ENCODE measurements at places on chromosomes 7 and 10.

DNA sequence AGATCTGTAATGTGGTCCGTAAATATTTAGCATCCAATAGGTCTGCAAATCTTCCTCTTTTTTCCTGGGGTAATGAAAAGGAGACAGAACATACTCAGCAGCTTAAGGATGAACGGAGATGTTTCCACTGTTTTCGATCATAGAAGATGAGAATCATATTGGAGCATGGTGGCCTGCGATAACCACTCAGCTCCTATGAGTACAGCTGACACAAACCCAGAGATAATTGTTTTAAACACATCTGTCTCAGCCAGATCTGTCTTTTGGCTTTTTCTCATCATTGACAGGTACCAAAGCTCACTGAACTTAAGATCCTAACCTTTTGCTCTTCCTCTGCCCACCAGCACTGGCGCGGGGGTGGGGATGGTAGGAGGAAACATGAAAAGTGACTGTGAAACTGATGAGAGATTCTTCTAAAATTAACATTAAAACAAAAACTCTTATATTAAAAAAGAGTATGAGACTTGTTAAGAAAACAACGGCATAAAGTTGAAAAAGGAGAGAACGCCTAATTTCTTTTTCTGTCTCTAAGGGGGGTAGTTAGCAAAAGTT lies 71.0 kb downstream of the SVOPL start:
- no peak for DNase-seq

DNA sequence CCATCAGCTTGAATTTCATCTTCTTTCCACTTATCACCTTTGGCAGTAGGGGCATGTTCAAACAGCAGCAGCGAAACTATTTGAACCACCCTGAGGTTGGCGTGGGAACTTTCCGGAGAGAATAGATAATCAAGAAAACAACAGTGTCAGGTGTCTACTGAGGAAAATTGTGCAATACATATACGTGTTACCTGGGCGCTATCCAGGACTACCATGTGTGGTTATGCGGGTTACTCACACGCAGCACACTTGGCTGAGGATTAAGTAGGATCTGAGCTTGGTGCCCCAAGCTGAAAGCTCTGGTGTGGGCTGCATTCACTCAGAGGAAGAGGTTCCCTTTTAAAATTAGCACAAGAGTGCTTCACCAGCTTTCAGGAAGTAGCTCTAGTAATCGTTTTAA lies 8.8 kb upstream of the ABI1 start:
- no peak for DNase-seq

DNA sequence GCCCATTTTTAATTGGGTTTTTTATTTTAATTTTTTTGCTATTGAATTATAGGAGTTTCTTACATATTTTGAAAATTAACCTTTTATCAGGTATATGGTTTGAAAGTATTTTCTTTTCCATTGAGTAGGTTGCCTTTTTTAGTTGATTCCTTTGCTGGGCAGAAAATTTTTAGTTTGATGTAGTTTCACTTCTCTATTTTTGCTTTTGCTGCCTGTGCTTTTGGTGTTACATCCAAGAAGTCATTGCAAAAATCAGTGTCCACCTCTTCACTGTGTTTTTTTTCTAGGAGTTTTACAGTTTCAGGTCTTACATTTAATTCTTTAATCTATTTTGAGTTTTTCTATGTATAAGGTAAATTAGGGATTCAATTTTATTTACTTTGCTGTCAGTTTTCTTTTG lies 129.8 kb upstream of the FERD3L start:
- DNase-seq, result no peak

- DNase-seq, result no peak
Observed at GRCh38 chr10:45418417-45418848, 44.4 kb downstream of the ALOX5 start.

GRCh38 chr7:142420554-142421362 lies 162.9 kb upstream of the PRSS58 start:
- DNase-seq, result peak; percentile 74

DNA sequence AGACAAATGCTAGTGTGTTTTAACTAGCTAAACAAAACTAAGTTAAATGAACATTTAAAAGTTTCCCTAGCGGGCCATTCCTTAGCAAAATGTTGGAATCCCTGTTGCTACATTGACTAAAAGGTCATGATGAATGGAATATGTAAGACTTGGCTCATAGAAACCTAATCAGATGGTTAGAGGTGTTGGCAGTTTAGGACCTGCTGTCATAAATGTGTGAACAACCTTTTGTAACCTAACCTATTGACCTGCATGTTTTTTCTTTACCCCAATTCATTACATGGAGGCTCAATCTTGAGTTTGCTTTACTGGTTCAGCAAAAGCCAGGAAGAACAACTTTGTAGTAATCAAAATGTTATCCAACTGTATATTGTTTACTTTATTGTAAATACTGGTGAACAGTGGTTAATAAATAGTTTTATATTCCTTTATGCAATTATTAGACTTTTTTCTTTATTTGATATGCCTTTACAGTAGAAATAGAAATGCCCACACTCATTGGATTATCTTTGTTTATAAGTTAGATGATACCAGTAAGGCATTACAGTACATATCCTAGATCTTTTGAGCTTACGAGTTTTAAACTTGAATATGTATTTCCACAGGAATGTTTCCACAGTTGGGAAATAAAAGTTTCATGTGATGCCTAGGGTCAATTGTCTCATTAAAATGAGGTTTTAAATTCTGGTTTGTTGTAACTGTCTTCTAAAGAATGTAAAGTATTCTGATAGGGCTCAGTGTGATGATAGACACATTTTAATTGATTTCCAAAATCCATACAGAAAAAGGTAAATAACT lies 11.6 kb downstream of the CBX3 start:
- no peak for DNase-seq

DNA sequence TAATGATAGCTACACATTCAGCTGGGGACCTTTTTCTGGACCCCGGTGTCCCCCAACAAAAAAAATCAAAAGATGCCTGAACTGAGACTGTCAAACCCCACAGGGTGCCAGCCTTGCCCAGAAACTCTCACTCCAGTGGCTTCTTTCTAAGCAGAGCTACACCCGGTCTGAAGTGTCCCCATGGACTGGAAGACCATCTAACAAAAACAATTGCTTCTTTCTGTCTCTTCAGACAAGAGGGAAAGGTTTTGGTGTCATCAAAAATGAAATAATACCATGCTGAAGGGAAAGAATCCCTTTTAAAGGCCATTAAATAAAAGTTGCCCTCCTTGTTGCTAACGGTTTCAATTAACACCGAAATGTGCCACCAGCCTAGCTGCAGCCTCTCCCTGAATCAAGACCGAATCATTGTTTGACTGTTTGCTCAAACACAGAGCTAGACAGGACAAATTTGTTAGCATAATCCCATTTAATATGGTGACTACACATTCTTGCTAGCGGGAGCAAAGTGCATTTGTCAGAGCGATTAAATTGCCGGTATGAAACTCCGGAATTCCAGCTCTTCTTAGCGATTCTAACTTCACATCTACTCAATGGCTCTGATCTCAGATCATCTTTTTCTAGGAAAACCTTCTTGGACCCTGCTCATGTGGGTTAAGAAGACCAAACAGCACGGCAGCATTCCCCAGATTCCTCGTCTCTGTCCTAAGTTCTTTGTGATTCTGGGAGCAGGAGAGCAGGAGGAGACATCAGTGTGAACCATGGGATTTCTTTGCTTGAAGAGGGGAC lies 397.5 kb upstream of the PRKCQ start:
- no peak for DNase-seq

GRCh38 chr10:51425431-51425830 lies 274.0 kb downstream of the CSTF2T start:
- peak; percentile 72 for DNase-seq

GRCh38 chr7:155187061-155187785 lies 110.5 kb upstream of the INSIG1 start:
- DNase-seq, result no peak

DNA sequence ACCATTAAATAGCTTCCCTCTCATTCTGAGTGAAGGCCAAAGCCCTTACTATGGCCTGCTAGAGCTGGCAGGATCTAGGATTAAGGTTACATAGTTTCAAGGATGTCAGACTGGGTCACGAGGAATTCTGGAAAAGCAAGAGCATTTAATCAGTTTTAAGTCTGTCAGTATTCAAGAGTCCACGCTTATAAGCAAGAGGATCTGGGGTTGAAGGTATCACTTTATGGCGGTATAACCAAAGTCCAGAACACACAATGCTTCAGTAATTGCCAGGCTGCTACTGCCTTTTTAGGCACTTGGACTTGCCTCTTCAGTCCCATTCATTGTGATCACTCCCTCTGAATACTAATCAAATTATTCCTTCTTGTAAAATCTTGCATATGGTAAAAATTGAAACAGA lies 101.0 kb downstream of the HBP1 start:
- DNase-seq, result no peak

DNA sequence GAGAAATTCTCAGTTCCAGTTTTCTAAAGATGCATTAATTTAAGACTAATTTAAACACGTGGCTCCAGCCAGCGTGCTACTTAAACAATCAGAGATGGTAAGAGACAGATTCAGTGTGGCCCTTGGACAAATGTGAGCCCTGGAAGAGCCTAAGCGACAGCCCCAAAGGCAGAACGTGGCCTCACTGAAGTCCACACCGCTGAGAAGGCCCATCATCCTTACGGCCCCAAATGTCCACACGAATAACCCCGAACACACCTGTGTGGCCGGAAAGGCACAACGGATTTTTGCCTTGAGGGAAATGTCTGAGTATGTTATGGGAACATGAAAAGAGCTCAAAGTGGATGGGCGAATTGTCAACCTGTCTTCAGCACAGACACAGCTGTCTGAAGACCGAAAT lies 3.2 kb downstream of the COX19 start:
- no peak for DNase-seq

- peak; percentile 78 for DNase-seq
Observed at GRCh38 chr7:2082139-2082998, 150.4 kb downstream of the MAD1L1 start.

- no peak for DNase-seq
Observed at GRCh38 chr7:116229366-116229765, 19.0 kb downstream of the TES start.

- no peak for DNase-seq
Observed at GRCh38 chr7:129750091-129750490, 138.6 kb downstream of the NRF1 start.

GRCh38 chr10:130378556-130379400 lies 242.6 kb downstream of the GLRX3 start:
- no peak for DNase-seq

DNA sequence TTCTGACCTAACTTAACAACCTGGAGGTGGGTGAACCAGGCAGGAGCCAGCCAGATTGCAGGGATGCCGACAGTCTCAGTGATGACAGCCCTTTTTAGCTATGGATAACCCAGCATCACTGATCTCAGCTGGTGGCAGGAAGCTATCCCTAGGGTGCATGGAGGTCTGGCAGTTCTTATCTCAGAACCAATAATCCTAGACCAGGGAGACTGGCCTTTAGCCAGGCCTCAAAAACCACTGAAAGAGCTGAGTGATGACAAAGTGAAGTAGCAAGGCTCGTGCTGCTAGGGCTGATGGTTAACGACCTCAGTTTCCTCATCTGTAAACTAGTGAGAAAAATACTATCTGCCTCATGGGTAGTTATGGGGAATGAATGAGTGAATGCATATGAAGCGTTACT lies 112.5 kb downstream of the RALA start:
- peak; percentile 81 for DNase-seq

DNA sequence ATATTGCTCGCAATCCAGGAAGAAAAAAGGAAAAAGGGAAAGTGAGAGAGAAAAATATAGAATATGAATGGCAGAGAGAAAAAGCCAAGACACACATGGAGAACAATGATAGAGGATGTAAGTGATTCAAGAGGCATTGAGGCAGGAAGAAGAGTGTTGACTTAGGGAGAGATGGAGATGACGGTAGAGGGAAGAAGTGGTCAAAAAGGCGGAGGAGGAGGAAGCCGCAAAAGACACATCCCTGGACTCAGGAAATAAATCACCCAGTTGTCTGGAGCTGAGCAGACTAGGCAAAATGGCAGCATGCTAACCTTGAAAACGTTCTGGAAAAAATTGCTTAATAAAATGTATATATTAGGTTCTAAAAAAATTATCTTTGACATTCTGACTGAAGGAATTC lies 17.7 kb upstream of the GPR37 start:
- no peak for DNase-seq

DNA sequence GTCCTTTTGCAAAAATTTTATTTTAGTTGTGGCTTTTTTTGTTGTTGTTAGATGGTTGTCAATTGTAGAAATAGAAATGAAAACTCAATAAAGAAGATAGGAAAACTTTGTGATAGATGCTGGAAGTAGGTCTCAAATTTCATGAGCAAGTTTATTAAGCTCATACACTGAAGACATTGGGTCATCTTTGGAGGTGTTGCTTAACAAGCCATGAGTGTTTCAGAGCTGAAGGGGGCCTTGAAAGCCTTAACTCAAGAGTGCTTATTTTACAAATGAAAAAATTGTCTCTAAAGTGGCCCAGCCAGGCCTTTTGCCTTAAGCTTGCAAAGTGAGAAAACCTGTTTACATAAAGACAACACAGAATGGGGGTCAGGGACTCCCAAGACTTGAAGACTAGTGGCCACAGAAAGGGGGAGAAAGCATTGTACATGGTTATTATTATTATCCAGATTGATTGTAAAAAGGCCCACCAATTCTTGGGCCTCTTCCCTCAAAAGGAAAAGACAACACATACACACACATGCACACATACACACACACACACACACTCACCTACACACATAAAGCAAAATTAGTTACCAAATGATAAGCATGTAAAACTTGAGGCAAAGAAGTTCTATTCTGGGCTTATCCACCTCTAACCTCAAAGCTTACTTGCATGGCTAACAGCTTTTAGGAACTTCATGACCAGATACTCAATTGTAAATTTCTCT lies 49.7 kb upstream of the GLCCI1 start:
- DNase-seq, result no peak

GRCh38 chr10:59688921-59689351 lies 20.7 kb downstream of the SLC16A9 start:
- no peak for DNase-seq

GRCh38 chr10:89235073-89235798 lies 16.3 kb downstream of the LIPA start:
- no peak for DNase-seq

- DNase-seq, result peak; percentile 96
Observed at GRCh38 chr7:146961617-146962016, 845.0 kb downstream of the CNTNAP2 start.

- no peak for DNase-seq
Observed at GRCh38 chr7:137958470-137959431, 43.1 kb downstream of the CREB3L2 start.

DNA sequence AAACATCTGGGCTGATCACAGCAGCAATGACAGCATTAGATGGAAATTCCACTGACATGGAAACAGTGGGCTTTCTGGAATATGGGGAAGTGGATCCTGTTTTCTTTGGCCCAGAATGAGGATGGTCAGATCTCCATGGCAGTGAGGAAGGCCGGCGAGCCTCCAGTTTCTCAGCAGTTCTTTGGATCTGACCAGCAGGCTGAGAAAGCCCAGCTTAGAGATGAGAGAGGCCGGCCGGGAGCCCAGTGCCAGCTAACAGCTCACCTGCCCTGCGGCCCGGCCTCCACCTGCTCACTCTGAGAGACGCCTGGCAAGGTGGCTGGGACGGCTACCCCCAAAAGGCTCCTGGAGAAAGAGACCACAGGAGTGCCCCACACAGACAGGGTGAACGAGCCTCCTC lies 24.2 kb downstream of the GPER1 start:
- DNase-seq, result peak; percentile 19

GRCh38 chr7:36668080-36668479 lies 56.2 kb downstream of the AOAH start:
- no peak for DNase-seq

Data from fibroblast of skin of scalp (primary cell).